ENCODE measurements at places on chromosomes 7 and 10.

DNA sequence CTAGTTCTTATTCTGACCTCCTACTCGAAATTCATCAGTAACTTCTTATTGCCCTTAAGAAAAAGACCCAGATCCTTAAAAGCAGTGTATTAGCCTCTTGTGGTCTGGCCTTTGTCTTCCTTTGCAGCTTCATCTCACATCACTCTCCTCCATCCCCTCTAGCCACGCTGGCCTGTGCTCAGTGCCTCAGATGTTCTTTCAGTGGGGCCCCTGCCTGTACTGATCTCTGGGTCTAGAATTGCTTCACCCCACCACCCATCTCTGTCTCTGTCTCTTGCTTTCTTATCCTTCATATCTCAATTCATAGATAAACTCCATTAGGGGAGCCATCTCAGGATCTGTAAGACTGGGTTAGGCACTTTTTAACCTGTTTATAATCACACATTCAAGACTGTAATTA is 1178.5 kb upstream of the C7orf33 start:
- DNase-seq, result no peak

DNA sequence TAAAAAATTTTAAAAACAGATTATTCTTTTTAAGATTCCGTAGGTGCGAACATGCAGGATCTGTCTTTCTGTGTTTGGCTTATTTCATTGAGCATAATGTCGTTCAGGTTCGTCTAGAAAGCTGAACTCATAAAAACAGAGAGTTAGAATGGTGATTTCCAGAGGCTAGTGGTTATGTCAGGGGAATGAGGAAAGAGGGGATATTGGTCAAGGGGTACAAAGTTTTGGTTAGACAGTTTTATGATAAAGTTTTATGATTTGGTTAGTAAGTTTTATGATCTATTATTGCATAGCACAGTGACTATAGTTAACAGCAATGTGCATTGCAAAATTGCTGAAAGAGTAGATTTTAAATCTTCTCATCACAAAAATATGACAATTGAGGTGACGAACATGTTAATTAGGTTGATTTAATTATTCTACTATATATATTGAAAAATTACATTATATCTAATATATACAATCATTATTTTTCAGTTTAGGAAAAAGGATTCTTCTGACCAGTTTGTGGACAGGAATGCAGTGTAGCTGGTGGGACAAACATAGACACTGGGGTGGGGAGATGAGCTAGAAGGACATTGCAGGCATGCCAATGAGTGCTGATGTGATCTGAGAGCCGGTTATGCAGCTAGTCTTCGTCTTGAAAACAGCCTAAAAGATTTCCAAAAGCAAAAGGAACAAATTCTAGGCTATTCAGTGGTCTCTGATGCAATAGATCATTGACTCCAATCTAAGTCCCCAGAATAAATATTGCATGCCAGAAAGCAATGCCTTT is 31.3 kb upstream of the MALRD1 start:
- no peak for DNase-seq

DNA sequence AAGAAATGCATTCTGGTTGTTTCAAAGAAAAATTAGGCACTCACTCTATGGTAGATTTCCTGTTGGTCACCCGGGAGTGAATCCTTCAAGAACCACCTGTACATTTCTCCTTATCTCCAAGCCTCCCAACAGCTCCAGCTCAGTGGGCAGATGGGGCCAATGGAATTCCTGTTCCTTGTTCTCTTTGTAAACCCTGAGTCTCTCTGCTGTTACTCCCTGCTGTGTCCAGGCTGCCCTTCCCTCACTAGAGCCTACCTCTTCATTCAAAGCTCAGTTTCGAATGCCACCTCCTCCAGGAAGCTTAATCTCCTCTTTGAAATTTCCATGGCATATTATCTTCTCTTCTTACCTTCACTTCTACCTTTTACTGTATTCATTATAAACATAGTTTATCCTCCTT is 3.5 kb upstream of the BMPER start:
- no peak for DNase-seq

- no peak for DNase-seq
These were observed 86.7 kb downstream of the LYZL2 start for GRCh38 chr10:30542895-30543288.

GRCh38 chr7:156547884-156548561 is 92.6 kb upstream of the RNF32 start:
- DNase-seq, result no peak

GRCh38 chr10:17453373-17454091 is 863 bp downstream of the ST8SIA6 start:
- no peak for DNase-seq

DNA sequence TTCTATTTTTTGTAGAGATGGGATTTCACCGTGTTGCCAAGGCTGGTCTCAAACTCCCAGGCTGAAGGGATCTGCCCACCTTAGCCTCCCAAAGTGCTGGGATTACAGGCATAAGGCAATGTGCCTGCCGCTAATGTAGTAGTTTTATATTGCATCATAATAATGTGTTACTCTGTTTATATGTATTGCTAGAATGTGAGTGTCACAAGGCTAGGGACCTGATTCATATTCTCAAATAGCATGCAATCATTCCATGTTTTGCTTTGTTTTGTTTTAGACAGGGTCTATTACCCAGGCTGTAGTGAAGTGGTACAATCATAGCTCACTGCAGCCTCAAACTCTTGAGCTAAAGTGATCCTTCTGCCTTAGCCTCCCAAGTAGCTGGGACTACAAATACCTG is 13.5 kb downstream of the CCL26 start:
- no peak for DNase-seq

- no peak for DNase-seq
These were observed 11.0 kb upstream of the OR6B1 start for GRCh38 chr7:143988976-143989745.

DNA sequence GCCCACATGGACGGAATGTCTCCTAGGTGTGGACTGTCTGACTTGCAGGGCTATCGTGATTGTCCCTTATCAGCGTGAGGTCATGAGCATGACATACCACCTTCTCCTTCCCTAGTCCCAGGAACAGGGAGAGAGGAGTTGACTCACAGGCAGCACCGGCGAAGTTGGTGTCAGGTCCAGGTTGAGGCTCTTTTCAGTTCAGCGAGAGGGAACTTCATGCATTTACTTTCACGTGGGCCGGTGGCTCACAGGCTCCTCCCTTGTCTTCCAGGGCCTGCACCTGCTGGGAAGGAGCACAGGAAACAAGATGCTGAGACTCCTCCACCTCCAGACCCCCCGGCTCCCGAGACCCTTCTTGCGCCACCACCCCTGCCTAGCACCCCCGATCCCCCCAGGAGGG is 46.1 kb downstream of the PROSER2 start:
- DNase-seq, result no peak

- DNase-seq, result no peak
These were observed 133.7 kb upstream of the CTBP2 start for GRCh38 chr10:125294109-125294508.

DNA sequence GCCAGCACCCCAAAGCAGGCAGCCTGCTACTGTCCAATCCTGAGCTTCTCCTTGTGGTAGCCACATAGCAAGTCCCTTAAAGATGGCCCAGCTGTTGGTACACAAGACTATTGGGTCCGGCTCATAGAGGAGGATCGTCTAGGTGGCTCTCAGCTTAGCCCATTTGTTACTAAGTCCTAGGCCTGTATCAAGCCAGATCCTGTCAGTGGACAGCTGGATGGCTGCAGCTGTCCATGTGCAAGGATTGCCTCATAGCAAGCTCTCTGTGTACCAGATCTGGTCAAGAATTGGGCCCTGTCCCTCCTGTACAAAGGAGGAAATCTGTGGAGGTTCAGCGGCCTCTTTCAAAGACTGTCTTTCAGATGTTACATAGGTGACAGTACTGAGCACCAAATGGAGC is 12.2 kb upstream of the TMEM168 start:
- DNase-seq, result no peak

Data from cardiac septum (tissue), 1 donor.